ENCODE measurements at places on chromosomes 7 and 10. TPM values are rescaled to one million over a fixed set of nuclear protein-coding genes. Genes with fewer than 3 reads are reported as not detected.

Gene TLX1
- total RNA-seq, result not detected

Gene CCDC7
- total RNA-seq, result 56.1 TPM

Gene COL17A1
- not detected for total RNA-seq

Gene VWC2
- total RNA-seq, result under 0.01 TPM

Gene A1CF
- total RNA-seq, result not detected

Gene ACSM6
- total RNA-seq, result 0.55 TPM

Gene GIMAP6
- 22.1 TPM for total RNA-seq

GRCh38 chr10:96996275-96996965, 164.3 kb downstream of the LCOR start:
- DNase-seq, result no peak

DNA sequence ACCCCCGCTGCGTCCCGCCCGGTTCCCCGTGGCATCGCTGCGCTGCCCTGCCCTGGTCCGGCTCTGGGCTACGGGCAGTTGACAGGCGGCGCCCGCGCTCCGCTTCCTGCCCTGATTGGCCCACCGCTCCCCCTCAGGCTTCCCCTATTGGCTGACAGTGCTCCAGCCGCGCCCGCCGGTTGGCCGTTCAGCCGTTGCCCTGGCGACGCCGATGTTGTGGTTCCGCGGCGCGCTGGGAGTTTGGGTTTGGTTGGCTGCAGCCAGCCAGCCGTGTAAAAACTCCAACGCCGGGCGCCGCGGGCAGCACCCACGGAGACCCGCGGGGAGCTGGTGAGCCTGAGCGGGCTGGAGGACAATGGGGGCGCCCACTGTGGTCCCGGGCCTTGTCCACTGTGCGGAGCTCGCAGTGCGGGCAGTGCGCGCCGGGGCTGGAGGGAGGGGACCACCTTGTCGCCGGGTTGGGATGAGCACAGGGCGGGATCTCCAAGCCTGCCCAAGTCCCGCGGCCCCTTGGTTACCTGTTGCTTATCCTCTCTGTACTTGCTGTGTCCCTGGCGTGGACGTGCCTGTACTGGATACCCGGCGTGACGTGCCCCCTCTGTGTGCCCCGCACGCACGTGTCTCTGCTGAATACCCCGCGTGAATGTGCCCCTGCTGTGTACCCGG, at the start of gene C7orf57:
TSS of gene C7orf57 (plus strand) at position 243 of the 666 bp plus-strand sequence. CDS start 766 bp downstream, outside the sequence.
- peak; percentile 92 for DNase-seq

DNA sequence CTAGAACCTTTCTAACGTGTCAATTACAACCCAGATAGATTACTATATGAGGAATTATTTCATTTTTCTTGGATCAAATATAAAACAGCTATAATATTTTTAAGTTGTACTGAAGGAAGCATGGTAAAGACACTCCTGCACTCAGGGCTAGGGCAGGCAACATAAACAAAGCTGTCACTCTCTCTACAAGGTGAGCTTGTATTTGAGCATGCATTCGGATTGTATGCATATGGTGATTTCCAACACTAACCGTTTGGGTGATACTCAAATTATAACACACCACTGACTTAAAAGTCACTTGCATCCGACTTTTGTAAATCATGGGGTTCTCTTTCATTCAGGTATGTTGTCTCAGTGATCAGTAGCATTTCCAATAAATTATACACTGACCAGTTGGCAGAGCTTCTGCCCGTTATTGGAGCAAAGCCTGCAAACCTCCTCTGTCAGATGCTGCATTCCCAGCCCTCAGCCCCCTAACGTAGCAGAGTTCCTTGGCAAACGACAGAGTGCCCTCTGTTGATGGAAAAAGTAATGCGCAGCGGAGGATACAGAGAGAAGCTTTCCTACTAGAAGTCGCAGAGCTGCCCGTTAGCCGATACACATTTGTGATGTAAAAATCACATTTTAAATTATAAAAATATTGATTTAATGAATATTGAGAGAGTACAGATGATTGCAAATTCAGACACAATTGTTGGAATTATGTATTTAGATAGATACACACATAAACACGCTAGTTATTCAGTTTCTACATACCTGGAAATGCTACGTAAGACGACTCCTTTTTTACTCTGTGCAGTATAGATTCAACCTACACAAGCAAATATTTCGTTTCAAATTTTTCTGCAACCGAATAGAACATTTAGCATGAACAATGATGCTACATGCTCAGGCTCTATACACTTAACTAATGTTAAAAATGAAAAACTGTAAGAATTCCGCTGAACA, 173.9 kb upstream of the SP4 start:
- DNase-seq, result no peak

DNA sequence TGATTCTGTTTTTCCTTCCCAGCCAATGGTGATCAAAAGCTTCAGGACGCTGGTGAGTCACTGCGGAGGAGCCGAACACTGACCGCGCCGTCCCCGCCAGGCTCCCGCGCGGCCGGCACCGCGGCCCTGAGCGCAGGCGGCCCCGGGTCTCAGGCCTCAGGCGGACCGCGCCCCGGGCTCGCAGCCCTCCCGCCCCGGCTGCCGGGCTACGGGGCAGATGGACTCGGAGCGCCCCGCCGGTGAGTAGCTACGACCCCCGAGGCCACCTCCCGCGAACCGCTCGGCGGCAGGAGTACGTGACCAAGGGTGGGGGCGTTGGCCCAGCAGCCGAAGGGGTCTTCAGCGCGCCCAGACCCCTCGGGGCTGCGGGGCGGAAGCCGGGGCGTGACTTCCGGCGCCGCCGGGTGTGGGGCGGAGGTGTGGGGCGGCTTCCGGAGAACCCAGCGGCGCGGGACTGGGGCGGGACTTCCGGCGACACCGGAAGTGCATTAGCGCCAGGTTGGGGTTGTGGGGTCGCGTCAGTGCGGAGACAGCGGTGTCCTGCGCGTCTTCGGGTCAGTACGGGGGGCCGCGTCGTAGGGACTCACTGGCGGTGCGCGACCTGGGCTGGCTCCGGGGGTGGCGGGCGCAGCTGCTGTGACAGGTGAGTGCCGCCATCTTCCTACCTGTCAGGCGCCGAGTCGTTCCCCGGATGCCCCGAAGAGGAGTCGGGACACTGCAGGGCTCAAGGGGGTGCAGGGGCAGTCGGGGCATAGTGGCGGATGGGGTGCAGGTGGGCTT, at the start of gene WDR37:
TSS of gene WDR37 (plus strand) at position 60 of the 780 bp plus-strand sequence. CDS start 15,771 bp downstream, outside the sequence.
- DNase-seq, result peak; percentile 92

DNA sequence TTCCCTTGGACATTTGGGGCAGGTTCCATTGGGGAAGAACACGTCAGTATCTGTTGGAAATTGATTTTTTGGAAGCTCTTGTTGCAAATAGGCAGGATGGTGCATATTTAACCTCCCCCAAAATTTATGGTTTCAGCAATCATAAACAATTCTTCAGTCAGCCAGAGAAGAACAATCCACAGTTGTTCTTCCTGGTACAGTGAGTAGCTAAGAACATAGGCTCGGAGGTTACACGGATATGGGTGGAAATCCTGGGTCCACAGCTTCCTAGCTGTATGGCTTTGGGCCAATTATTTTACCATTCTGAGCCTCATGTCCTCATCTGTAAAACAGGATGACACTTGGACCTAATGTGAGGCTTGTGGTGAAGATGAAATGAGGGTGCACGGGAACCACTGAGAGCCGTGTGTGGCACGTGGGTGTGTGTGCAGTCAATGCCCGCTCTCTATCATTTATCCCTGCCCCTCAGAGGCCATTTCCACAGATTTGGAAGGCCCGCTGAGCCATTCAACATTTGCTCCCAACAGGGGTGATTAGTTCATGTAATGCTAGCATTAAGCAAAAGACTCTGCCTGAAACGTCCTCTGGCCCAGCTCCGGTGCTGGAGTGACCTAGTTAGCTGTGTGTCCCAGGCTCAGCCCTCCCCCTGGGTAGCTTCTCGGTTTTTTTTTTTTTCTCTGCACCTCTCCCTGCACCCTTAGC, 9.7 kb downstream of the CAMK1D start:
- DNase-seq, result peak; percentile 75

DNA sequence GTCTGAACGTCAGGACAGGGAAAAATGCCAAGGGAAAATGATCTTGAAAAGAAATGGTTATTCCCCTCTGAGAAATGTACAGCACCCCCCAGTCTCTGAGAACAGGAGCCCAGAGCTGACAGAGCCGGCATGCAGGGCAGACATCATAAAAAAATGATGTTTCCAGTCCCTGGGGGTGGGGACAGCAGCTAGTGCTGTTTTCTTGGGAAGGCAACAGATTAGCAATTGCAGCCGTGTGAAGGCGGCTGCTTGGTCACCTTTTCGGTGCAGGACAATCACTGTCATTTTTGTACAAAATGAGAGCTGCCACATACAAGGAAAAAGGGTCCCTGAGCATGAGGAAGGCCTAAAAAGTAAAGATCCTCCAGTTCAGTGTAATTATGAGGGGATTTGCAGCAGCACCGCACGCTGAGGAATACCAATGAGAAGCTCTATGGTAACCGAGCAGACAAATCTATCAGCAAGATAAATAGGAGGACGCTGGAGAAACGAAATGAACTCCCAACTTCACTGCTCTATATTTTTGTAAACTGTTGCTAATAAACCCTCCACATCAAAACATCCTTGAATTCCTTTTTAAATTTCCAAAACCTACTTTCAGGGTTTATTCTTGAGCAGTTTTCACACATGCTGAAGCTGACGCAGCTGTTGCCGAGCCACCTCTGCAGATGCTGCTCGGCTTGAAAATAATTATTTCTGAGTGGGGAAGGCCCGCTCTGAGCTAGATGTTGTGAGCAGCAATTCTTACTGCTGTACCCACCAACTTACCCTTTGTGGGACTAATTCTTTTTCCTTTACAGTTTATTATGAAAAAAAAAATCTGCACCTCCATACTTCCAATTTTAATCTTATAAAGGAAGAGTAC, 98.2 kb upstream of the NEBL start:
- DNase-seq, result no peak

DNA sequence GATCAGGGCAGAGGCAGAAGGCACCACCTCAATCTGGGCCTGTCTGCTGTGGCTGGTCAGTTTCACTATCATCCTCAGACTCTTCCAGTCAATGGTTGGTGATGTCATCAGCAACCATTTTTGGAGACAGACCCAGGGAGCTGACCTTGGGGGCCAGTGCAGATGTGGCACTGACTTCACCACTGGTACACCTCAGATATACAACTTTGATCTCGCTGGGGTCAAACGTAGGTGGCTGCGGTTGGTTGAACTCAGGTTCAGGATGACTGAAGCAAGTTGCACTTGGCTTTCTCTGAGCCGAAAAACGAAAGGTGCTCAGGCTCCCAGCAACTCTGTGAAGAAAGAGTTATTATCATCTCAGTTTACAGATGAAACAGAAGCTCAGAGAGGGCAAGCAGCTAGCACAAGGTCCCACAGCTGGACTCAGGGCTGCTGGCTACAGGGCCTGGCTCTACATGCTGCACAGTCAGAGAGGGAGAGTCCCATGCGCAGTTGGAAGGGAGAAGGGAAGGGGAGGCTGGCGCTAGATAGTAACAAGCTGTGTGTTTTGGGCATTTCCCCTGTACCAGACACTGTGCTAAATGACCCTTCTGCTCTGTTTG, 27.2 kb downstream of the ANKRD16 start:
- DNase-seq, result no peak

DNA sequence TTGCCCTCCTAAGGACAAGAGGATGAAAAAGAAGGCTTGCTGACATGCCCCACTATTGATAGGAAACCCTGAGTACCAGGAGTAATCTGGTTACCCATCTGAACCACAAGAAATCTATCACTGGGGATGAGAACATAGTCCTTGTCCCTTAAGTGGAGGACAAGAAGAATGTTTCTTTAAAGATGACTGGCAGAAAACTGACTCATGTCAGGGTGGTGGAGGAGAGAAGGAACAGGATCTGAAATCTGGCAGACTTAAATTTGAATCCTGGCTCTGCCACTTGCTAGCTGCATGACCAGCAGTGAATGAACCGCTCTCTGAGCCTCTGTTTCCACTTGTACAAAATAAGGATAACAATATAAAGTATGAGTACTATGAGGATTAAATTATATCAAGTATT, 38.9 kb upstream of the XPNPEP1 start:
- DNase-seq, result no peak

DNA sequence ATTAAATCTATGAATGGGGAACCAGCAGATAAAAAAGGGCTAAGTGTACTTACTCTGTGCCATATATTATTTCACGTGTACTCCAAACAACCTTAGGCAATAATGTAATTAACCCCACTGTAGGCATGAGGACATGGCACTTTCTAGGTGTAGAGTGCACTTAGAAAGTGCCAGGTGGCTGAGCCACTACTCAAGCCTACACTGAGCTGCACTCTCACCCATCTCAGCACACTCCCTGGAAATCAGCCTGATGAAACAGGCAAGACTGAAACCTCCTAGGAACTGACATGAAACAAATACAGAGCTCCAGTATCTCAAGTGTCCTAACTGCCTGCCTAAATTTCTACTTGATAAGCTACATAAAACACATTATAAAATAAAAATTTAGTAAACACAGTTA, 147.4 kb downstream of the KMT2E start:
- DNase-seq, result no peak

GRCh38 chr7:157471259-157472125, 134.7 kb downstream of the DNAJB6 start:
- peak; percentile 40 for DNase-seq

DNA sequence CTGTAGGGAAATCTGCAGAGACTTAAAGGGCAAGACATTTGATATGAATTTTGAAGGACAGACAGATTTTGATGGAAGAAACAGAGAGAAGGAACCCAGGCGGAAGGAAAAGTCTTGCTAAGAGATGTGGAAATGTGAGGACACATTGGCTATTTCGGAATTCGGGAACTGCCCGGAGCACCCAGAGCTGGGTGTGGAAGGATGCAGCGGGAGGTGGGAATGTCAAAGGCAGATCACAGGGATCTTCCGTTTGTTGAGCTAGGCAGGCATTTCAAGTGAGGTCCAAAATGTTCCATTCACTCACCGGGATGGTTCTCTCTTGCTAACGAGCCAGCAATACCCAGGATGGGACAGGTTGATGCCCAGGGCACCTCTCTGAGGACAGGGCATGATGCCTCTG, 87.2 kb upstream of the CTBP2 start:
- DNase-seq, result no peak

DNA sequence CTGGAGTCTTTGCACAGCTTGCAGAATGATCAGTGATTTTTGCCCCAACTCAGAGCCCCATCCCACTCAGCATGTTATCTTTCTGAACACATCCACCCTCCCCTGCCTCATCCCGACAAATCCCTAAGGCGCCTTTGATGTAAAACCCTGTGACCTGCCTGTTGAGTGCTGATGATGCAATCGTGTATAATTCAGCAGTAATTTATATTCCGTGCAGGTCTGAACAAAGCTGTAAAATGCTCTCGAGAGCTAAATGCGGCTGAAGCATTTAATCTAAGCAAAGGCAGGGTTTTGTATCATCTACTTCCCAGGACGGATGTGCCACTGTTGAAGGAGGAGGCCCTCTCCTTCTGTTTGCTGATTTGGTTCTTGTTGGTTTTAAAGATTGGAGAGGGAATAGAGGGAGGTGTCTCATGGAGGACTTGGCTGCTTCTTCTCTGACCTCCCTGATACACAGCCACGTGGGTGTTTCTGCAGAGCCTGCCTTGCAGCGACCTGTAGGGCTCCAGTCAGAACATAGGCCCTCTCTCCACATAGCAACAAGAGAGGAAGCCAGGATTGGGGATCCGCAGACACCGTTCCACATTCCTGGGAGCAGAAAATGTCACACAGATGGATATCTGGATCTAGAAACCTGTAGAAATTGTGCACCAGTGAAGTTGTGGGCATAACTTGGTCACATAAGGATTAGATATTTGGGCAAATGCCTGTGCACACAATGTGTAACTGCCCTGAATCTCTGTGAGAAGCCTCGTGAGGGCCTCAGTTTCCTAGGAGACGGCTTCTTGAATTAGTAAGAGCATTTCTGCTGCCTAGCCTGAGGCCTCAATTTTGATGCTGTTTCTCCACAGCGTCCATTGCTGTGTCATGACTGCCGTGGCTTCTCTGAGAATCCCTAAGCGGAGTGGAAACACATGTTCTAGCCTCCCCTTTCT, 90.2 kb upstream of the AGK start:
- no peak for DNase-seq

GRCh38 chr7:157602581-157602980, 265.8 kb downstream of the DNAJB6 start:
- peak; percentile 27 for DNase-seq

Data from sigmoid colon (tissue), 7 donors.